ENCODE measurements at places on chromosomes 6 and 20.

- no peak for DNase-seq
Measured at GRCh38 chr6:125769147-125769783, 19.8 kb downstream of the HEY2 start.

GRCh38 chr6:5215799-5216198, 45.0 kb downstream of the LYRM4 start:
- no peak for DNase-seq

DNA sequence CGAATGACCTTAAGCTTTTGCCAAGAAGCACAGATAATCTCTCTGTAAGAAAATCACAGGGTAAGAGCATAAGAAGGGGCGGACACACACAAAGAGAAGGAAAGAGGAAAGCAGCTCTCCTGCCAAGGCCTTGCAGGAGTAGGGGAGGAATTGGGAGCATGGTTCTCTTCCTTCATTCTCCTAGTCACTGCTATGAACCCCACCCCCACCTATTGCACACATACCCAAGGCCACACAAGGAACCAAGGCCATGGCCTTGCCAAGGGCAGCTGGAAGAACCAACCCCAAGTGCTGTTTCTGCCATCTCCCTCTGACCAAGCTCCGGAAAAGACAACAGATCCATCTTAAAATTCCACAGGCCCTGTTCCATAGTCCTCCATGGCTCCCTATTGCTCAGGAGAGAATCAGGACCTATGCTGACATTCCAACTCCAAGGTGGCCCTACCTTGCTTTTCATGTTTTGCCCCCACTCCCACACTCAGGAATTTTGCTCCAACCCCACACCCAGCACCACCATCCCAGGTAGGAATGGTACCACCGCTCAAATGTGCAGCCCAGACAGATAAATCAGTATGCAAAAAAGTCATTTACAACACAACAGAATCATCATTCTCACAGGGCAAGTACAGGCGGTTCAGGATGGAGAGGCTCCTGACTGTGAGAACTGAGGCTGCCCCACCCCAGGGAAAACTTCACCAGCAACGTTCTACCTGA, 31.3 kb downstream of the TRAM2 start:
- DNase-seq = no peak

GRCh38 chr20:58435237-58435636, 46.2 kb downstream of the VAPB start:
- DNase-seq = no peak

DNA sequence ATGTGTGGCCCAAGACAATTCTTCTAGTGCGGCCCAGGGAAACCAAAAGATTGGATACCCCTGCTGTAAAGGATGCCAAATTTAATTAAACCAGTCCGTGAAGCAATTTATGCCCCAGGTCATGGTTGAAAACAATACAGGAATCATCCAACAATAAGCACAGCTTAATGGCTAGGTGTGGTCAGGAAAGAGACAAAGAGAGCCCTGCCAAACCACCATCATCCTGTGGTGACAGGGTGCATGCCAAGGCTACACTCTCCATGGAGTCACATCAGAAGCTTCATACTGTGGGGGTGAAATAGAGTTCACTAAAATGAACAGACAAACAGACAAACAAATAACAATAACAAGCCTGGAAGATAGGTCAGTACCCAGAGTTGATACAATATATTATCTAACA, 62.7 kb downstream of the DZANK1 start:
- DNase-seq = no peak

DNA sequence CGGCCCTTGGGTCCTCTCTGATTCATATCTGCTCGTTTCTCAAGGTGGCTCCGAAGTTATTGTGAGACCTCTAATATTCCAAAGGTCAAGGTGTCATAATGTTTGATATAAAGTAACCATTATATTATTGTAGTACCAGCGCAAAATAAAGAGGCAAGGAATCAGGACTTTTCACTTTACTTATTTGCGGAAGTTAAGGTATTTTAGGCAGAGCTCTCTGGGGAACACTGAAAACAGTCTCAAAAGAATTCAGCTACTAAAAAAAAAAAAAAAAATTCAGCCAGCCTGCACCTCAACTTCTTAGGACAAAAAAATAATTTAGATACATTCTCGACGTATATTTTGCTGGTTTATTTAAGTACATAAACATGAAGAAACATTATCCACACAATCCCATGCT, 2.4 kb downstream of the OSER1 start:
- DNase-seq = no peak
